ENCODE measurements at places on chromosomes 6 and 20. TPM values are rescaled to one million over a fixed set of nuclear protein-coding genes. Genes with fewer than 3 reads are reported as not detected.

- no peak for DNase-seq
Measured at GRCh38 chr6:41058783-41059181, 5.8 kb downstream of the APOBEC2 start.

DNA sequence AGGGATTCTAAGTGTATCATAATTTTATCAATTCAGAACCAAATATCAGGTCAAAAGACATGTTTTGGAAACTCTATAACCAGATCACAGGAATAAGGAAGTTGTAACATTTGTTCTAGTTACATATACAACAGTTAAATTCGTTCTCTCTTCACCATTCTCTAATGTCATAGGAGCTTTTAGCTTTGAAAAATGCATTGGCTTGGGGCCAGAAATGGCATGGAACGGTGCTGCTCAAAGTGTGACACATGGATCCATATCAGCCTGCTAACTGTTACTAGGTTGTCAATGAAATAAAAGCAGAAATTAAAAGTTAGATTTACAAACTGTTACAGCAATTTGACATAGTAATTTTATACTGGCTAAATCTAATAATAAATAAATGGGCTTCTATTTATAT lies 120.3 kb downstream of the LCA5 start:
- no peak for DNase-seq

DNA sequence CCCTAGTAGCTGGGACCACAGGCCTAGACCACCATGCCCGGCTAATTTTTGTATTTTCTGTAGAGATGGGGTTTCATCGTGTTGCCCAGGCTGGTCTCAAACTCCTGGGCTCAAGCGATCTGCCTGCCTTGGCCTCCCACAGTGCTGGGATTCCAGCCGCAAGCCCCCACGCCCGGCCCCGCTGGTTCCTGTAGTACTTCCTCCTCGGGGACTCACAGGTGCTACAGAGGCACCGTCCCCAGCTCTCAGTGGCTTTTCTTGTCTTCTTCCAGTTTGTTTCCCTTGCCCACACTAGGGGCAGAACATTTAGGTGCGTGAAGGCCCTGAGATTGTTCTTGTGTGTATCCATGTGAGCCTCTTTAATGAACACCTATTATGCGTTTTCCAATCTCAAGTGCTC lies 773 bp upstream of the ZBP1 start:
- no peak for DNase-seq

GRCh38 chr6:143732536-143732935 lies 54.8 kb downstream of the PHACTR2 start:
- no peak for DNase-seq

DNA sequence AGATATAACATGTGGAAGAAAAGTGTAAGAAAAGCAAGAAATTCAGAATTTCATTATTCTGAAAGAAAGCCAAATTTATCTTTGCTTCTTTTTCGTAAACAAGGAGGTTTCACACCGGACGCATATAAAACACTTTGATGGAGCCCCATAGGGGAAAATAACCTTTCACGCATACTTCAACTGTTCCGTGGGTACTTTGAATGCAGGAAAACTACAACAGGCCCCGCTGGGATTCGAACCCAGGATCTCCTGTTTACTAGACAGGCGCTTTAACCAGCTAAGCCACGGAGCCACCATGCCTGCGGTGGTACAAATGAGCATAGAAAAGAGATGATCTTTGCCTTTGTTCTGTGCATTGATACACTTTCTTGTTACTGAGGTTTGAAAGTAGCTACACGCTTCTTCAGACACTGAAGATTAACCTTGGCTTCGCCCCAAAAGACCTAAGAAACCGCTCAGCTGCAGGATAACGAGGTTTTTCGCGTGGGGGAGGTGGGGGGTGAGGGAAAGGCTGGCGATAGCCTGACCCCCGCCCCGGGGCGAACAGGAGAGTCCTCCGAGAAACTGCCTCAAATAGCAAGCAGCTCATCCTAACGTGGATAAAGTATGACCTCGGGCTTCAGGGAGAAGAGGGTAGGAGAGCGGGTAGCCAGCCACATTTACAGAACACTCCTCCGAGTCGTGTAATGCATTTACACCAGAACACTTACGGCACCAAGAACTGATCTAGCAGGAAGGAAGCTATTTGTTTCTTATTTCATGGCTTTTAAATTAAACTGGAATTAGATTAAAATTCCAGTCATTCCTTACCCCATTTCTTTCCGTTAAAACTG lies 5.3 kb upstream of the HMGN4 start:
- DNase-seq, result peak; percentile 90

- peak; percentile 72 for DNase-seq
Measured at GRCh38 chr6:106334646-106335448, 9.3 kb upstream of the ATG5 start.

DNA sequence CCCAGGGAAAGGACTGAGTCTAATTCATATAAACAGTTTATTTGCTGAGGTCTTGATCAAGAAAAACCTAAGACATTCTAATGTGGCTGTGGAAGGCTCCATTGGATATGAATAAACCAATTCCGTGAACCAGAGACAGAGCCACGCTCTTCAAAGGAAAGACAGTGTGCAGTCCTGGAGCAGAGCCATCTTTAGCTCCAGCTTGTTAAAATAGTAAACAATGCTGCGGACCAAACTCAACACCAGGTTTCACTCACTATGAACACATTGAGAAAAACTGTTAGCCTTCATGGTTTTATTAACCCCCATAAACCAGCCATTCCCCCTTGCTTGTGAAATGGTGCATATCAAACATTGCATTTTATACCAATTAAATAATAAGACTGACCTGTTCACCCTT lies 61.9 kb downstream of the COL9A1 start:
- DNase-seq, result no peak

DNA sequence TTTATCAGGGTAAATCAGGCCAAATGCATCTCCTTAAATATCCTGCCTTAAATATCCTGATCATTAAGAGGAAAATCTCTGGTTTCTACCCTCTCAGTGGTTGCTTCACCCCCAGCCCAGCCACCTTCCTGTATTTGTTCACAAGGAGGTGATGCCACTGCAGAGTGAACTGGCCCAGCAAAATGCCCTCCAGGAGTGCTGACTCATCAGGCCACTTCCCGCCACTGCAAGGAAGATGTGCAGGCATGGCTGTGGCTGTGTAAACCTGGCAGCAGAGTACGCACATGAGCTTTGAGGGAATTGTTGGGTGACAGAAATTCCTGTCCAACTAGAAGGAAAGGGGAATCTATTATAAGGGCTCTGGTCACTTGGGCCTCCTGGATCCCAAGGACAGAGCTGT lies 13.8 kb downstream of the NQO2 start:
- DNase-seq, result no peak

DNA sequence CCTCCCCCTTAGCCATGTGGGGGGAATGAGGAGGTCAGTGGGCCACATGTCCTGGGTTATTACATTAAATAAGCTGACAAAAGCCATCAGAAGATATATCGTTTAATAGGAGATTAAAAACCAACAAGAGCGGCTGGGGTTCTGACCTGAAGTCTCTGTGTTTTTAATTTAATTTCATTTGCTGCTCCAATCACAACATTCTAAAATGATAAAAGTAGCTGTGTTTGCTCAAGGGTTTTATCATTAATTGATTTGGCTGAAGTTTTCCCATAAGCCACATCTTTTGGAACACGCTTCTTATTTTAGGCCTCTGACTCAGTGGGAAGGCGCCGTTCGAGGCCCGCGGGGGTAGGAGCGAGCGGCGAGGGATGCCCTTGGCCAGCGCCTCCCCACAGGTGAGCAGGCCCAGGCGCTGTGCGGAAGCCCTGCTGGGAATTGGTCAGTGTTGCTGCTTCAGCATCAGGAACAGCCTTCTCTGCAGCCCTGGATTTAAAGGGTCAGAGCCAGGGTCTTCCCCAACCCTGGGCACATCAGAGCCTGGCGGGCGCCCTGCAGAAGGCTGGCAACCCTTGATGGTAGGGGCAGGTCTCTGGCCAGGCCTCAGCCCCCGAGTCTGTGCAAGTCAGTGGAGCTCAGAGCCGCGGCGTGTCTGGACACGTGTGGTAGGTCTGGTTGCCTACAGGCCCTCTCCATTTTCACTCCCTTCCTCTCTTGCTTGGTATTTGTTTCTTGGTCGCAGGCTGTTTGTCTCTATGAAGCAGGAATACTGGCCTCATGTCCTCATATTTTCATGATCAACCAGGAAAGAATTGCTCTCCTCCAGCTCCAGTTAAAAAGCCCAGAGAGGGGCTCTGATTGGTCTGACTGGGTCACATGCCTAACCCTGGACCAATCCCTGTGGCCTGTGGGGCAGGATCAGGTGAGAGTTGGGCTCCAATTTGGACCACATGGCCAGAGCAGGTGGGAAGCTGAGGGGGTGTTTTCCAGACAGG lies 30.9 kb upstream of the MLN start:
- no peak for DNase-seq

DNA sequence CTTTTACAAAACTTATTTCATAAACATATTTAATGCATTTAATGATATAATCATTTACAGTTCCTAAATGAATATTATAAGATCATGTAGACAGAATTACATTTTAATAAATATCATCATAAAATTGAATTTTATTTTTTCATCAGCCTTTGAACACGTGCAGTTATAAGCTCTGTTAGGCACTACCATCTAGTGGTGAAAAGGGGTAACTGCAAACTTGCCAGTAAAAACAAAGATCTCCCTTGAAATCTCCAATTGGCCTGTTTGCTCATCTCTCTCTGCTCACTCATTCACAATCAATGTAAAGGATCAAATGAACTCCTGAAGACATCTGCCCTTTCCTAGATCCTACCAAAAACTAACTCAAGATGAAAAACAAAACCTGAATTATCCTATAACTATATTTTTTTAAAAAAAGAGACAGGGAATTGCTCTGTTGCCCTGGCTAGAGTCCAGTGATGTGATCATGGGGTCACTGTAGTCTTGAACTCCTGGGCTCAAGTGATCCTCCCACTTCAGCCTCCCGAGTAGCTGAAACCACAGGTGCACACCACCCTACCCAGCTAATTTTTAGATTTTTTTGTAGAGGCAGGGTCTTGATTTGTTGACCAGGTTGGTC lies 31.7 kb downstream of the SAMHD1 start:
- DNase-seq, result no peak

- DNase-seq, result no peak
Measured at GRCh38 chr6:114155763-114156162, 184.8 kb upstream of the HDAC2 start.

GRCh38 chr6:617456-618100 lies 39.3 kb downstream of the HUS1B start:
- DNase-seq, result peak; percentile 65

DNA sequence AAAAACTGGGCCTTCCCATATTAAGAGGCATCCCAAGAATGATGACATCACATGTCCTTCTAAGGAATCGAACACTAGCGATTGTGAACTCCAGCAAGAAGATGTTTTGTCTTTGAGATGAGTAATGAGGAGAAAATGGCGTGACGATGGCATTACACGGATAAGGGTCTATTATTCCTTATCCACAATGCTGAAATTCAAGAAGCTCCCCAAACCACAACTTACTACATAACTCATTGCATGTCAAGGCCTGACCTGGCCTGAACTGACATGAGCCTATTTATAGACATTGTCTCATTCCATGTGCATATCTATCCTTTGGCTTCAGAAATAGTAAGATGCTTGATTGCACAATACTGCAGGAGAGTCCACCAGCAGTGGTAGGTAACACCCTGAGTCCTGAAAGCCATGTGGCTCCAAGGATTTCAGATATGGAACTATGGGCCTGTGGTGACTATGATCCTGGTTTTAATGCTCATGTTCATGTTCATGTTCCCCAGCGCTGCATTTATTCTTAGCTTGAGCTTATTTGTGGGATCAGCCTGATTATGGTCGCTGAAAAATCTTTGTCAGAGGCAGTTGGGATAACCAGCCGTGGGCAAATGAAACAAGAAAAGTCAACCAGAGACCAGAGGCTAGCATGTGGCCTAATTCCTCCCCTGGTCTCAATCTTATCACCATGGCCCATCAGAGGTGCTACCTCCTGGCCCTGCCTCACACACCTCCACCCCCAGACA lies 183.2 kb upstream of the JARID2 start:
- no peak for DNase-seq

GRCh38 chr6:87408721-87409155 lies 966 bp downstream of the CFAP206 start:
- DNase-seq, result no peak

DNA sequence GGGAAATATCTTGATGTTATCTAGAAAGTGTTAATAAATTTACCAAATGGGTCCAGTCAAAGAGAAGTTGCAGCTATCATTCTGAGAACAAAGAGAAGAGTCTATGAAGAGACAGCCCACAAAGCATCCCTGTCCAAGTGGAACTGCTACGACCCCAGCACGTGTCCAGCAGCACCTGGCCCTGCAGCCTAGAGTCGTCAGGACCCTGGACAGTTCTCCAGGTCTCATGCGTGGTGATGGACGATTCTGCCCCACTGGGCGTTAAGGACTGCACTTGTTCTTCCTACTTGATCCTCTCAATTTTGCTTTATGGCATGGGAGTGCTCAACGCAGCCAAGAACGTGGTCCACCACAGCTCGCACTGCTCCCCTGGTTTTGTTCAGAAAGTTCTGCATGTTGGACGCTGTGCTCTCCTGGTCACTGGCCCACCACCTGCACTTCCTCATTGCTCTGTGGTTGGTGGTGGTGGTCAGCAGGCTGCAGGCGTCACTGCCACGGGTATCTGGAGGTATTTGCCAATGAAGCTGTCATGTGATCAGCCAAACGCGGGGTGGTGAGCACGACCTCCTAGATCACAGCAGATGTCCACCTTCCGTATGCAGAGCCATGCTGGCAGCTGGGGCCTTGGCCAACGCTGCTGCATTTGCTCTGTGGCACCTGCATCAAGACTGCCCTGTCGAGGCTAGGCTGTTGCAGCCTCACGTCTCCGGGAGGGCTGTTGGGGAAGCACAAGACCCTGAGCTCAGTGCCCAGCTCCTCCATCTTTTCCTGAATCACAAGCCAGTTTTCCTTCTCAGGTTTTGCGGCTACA lies 356.4 kb downstream of the CDH4 start:
- peak; percentile 57 for DNase-seq

DNA sequence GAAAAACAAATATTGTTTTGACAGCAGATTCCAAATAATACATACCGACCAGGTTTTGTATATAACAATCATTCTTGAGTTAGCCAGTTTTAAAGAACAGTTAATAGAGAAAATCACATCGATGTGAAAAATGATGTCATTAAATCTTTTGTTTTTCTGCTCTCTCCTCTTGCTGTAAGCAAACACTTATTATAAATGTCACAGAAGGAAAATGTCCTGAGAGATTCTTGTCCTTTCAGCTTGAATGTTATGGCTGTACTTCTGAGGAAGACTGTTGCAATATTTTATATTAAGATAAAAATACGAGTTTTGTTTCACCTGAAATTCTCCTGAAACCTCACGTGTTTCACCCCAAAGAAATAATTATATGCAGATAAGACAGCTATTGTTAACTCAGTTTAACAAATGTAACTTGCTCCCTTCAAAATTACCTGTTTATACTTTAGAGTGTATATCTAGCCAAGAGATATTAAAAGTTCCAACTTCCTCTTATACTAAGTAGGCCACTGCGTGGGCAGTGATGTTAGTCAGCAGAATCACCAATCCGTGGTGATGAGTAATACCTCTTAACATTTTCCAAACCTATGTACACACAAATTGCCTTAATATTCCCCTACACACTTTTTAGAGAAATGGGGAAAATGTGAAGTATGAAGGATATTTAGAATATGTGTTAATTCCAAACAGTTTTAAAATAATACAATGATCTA lies 1111.4 kb upstream of the CITED2 start:
- no peak for DNase-seq

- DNase-seq, result no peak
Measured at GRCh38 chr6:37618916-37619590, 78.6 kb downstream of the MDGA1 start.

Gene NRN1
- not detected for total RNA-seq

Gene C6orf58
- total RNA-seq, result not detected

Gene MLN
- not detected for total RNA-seq

Gene MATN4
- 0.11 TPM for total RNA-seq

Gene STMND1
- total RNA-seq, result not detected

Gene SLC17A2
- total RNA-seq, result not detected

Gene PCK1
- not detected for total RNA-seq

Gene ZSCAN16
- 11.0 TPM for total RNA-seq

Gene ATP6V1G2
- 3.6 TPM for total RNA-seq

All from H9 (cell line).